Kidney (tissue), 22 donors: ENCODE measurements at places on chromosomes 12 and 14. TPM values are rescaled to one million over a fixed set of nuclear protein-coding genes. Genes with fewer than 3 reads are reported as not detected.
A peak's percentile ranks its signal among the peaks of the same experiment; 100 is the strongest.

The TEX52 gene
- total RNA-seq: not detected

DNA sequence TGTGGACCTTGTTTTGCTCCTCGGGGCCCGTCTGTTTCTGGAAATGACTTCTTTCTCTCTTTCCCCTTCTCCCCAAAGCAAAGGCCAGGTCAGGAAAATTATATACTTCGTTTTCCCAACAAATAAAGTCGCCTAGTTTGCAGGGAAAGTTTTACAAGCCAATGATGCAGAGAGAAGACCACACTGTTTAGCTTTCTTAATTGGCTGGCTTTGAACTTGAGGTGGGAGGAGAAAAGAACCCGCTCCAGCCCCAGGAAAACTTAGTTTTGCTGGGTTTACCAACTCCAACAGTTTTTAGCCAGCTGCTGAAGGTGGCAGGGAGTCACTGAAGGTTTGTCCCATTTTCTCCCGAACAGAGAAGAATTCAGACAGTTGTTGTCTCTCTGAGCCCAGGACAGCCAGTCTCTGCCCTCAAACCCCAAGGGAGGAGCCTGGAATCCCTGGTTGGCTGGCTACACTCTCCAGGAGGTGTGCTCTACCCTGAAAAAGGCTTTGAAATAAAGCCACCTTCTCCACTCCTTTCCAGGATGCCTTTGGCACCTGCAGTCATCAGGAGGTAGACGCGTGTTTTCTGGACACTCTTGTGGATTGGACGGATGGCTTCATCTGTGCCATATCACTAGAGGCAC, 24.8 kb downstream of the BCL11B start:
- H3K36me3 ChIP-seq: no peaks in the 10 kb centered on the region
- no peak overlapping the region for H3K4me3 ChIP-seq
- no peak overlapping the region for H3K27ac ChIP-seq
- H3K4me1 ChIP-seq: peaks cover 2% of the 10 kb centered on the region
- DNase-seq: no peak
- peaks cover 6% of the 10 kb centered on the region for H3K27me3 ChIP-seq

DNA sequence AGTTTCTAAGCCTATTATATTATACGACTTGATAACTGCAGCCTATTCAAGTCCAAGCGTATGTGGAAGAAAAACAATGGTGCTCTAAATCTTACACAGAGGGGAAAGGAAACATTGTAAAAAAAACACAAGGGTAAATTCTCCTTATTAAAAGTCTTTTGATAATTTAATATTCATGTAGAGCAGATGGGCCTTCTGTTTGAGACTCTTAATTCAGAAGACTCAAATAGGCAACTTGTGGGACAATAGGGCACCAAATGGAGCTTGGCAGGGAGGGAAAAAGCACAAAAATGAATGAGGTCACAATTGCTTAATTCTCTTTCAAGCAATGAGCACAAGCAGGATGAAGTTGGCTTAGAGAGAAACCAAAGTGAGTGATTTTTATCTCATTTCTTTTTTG, 159.4 kb downstream of the NELL2 start:
- H3K27me3 ChIP-seq: no peaks in the 10 kb centered on the region
- no peaks in the 10 kb centered on the region for H3K36me3 ChIP-seq
- no peaks in the 10 kb centered on the region for H3K4me1 ChIP-seq
- H3K4me3 ChIP-seq: no peak overlapping the region
- no peak overlapping the region for H3K27ac ChIP-seq

The TMPRSS12 gene
- not detected for total RNA-seq

GRCh38 chr14:61899497-61899896, 137.3 kb downstream of the SNAPC1 start:
- H3K27ac ChIP-seq: no peak overlapping the region
- H3K27me3 ChIP-seq: no peaks in the 10 kb centered on the region
- H3K4me1 ChIP-seq: no peaks in the 10 kb centered on the region
- no peak for DNase-seq
- H3K4me3 ChIP-seq: no peak overlapping the region

- DNase-seq: no peak
- no peak overlapping the region for H3K4me3 ChIP-seq
- H3K27me3 ChIP-seq: no peaks in the 10 kb centered on the region
- no peaks in the 10 kb centered on the region for H3K4me1 ChIP-seq
Observed at GRCh38 chr12:107404981-107405380, 280.6 kb upstream of the PWP1 start.

The KRT85 gene
- not detected for total RNA-seq

DNA sequence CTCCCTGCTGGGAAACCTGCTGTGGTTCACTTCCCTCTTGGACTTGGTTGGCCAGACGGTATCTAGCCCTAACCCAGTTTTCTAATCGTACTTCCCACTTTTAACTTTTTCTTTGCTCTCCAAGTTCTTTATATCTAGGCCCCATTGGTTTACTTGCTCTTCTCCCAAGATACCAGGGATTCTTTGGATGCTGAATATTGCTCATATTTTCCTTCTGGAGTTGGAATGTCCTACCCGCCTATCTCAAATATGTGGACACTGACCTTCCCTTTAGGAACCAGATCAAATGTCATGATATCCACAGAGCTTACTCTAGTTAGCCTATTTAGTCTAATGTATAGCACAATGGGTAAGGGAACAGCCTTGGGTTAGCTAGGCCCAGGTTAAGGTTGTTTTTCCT, 228.6 kb downstream of the DACT1 start:
- H3K27ac ChIP-seq: no peak overlapping the region
- DNase-seq: no peak
- H3K36me3 ChIP-seq: no peaks in the 10 kb centered on the region
- H3K4me3 ChIP-seq: no peak overlapping the region

DNA sequence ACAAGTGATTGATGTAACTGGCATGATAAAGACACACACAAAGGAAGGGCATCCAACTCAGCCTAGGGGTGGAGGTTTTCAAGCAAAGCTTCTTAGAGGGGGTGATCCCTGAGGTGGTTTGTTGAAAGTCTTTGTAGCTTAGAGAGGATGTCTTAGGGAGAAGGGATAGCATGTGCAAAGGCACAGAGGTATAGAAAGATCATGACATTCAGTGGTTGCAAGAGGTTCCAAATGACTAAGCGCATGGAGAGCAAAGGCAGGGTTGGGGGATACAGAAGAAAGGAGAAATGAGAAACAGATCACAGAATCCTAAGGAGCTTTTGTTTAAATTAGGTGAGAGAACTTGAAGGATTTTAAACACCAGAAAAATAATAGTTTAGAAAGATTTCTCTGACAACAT, 5.2 kb upstream of the CCT2 start:
- no peaks in the 10 kb centered on the region for H3K4me1 ChIP-seq
- H3K36me3 ChIP-seq: peaks cover 4% of the 10 kb centered on the region
- no peaks in the 10 kb centered on the region for H3K27me3 ChIP-seq
- H3K27ac ChIP-seq: no peak overlapping the region

- no peak overlapping the region for H3K27ac ChIP-seq
- H3K4me3 ChIP-seq: no peak overlapping the region
- peaks cover 56% of the 10 kb centered on the region for H3K36me3 ChIP-seq
- H3K4me1 ChIP-seq: no peaks in the 10 kb centered on the region
- DNase-seq: no peak
Observed at GRCh38 chr12:95511977-95512376, 38.0 kb downstream of the METAP2 start.

The GRIN2B gene
- 0.63 TPM for total RNA-seq

GRCh38 chr14:68822132-68822651, 29.3 kb upstream of the ZFP36L1 start:
- H3K27me3 ChIP-seq: no peaks in the 10 kb centered on the region
- no peak for DNase-seq
- peaks cover 15% of the 10 kb centered on the region for H3K4me1 ChIP-seq
- H3K4me3 ChIP-seq: no peak overlapping the region
- H3K36me3 ChIP-seq: no peaks in the 10 kb centered on the region
- no peak overlapping the region for H3K27ac ChIP-seq

GRCh38 chr12:132342251-132343227, 13.2 kb upstream of the GALNT9 start:
- no peak overlapping the region for H3K4me3 ChIP-seq
- peaks cover 6% of the 10 kb centered on the region for H3K27me3 ChIP-seq
- no peaks in the 10 kb centered on the region for H3K36me3 ChIP-seq
- no peaks in the 10 kb centered on the region for H3K4me1 ChIP-seq

The CLEC4C gene
- not detected for total RNA-seq

The CNTN1 gene
- total RNA-seq: 9.9 TPM

The CPNE6 gene
- 0.19 TPM for total RNA-seq

GRCh38 chr14:32620303-32620702, 291.2 kb downstream of the AKAP6 start:
- no peaks in the 10 kb centered on the region for H3K36me3 ChIP-seq
- H3K4me1 ChIP-seq: no peaks in the 10 kb centered on the region
- no peak for DNase-seq
- no peak overlapping the region for H3K4me3 ChIP-seq
- H3K27me3 ChIP-seq: no peaks in the 10 kb centered on the region

DNA sequence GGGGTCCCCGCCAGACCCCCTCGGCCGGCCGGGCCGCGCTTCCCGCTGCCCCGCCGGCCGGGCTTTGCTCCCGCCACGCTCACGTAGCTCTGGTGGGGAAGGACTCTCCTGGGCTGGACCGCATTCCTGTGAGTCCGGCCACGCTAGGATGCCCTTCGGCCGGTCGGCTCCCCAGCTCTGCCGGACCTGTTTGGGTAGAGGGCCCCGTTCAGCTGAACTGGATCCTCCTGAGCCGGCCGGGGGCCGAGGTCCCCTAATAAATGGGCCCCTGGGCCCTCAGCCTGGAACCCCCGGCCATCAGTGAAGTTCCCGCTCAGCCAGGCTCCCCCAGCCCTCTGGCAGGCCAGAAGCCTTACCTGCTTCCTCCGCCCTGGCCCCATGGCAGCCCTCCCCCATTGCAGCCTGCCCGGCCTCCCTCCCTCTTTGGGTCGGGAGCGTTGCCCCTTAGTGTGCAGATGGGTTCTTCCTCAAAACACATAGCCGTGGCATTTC, 593 bp downstream of the UNC119B start:
- H3K36me3 ChIP-seq: peaks cover 4% of the 10 kb centered on the region
- H3K27me3 ChIP-seq: no peaks in the 10 kb centered on the region
- peak; percentile 64 for DNase-seq

- no peak overlapping the region for H3K27ac ChIP-seq
- H3K36me3 ChIP-seq: no peaks in the 10 kb centered on the region
- H3K27me3 ChIP-seq: no peaks in the 10 kb centered on the region
- H3K4me3 ChIP-seq: no peak overlapping the region
- no peaks in the 10 kb centered on the region for H3K4me1 ChIP-seq
Observed at GRCh38 chr12:91773749-91774429, 371.8 kb downstream of the BTG1 start.

GRCh38 chr14:67564236-67564635, 31.1 kb downstream of the PLEKHH1 start:
- no peak overlapping the region for H3K4me3 ChIP-seq
- DNase-seq: no peak
- H3K27ac ChIP-seq: no peak overlapping the region
- H3K27me3 ChIP-seq: no peaks in the 10 kb centered on the region
- no peaks in the 10 kb centered on the region for H3K4me1 ChIP-seq

- peaks cover 60% of the 10 kb centered on the region for H3K36me3 ChIP-seq
- H3K27me3 ChIP-seq: no peaks in the 10 kb centered on the region
- DNase-seq: no peak
- no peak overlapping the region for H3K4me3 ChIP-seq
- H3K4me1 ChIP-seq: no peaks in the 10 kb centered on the region
- no peak overlapping the region for H3K27ac ChIP-seq
Observed at GRCh38 chr12:57810450-57810849, 8.1 kb downstream of the AVIL start.

GRCh38 chr12:132886529-132887477, 602 bp downstream of the CHFR start:
- H3K4me3 ChIP-seq: peak overlapping the region; percentile 70
- H3K4me1 ChIP-seq: peaks cover 2% of the 10 kb centered on the region
- DNase-seq: no peak
- H3K36me3 ChIP-seq: no peaks in the 10 kb centered on the region
- no peak overlapping the region for H3K27ac ChIP-seq

GRCh38 chr12:132288516-132289215, 40.7 kb downstream of the GALNT9 start:
- peak; percentile 90 for DNase-seq
- no peaks in the 10 kb centered on the region for H3K36me3 ChIP-seq
- H3K4me1 ChIP-seq: peaks cover 39% of the 10 kb centered on the region

DNA sequence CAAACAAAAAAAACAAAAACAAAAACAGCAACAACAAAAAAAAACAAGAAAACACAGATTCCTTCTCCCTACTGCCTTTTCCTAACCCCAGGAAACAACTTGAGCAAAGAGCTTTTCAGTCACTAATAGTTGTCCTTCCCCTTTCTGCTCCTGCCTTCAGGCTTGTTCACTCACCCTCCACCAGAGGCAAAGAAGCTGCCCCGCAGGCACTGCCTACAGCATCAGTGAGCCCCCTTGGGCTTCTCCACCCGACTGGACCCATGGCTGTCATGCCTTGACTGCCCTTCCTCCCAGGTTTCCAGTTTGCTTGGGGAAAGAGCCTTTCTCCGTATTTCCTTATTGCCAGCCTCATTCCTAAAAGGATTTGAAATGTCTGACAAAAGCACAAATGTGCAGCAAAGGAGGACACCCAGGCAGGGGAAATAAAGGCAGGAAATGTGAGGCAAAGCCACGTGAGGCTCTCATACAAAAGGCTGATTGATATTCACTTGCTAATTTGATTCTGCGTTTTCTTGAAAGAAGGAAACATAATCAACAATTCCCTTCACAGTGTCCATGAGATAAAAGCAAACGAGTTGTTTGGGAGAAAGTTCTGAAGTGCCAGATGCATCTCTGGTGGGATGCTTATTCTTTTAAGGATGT, 85.7 kb downstream of the GPATCH2L start:
- H3K27me3 ChIP-seq: no peaks in the 10 kb centered on the region
- H3K4me3 ChIP-seq: no peak overlapping the region
- no peaks in the 10 kb centered on the region for H3K36me3 ChIP-seq
- H3K27ac ChIP-seq: no peak overlapping the region
- DNase-seq: no peak

GRCh38 chr14:63603749-63604277, 37.9 kb downstream of the WDR89 start:
- no peak overlapping the region for H3K4me3 ChIP-seq
- H3K36me3 ChIP-seq: peaks cover 7% of the 10 kb centered on the region
- H3K27ac ChIP-seq: no peak overlapping the region
- peak; percentile 26 for DNase-seq
- H3K27me3 ChIP-seq: no peaks in the 10 kb centered on the region
